ENCODE measurements at places on chromosomes 4 and X.

DNA sequence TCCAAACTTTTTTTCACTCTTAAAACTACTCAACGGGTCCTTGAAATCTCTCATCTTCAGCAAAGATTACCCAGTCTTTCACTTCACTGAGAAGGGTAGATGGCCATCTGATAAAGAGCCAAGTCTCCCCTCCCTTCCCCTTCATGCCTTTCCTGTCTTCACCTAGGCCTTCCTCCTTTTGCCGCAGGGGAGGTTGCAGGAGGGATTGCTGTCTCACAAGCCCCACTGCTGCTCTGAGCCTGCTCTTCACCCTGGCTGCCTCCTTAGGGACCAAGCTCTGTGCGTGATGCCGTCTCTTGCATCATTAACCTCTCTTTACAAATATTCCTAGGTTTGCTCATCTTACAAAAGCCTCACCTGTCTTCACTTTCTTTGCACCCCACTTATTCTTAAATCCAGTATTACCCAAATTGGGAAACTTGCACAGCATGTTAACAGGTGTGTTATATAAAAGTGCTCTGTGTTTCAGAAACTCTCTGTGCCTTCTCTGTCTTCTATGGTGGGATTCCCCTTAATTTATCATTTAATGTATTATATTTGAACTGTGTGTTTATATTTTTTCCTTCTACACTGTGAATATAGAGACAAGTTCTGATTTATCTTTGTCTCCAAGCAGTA is 3.8 kb downstream of the ZFX start:
- peak; percentile 4 for DNase-seq

DNA sequence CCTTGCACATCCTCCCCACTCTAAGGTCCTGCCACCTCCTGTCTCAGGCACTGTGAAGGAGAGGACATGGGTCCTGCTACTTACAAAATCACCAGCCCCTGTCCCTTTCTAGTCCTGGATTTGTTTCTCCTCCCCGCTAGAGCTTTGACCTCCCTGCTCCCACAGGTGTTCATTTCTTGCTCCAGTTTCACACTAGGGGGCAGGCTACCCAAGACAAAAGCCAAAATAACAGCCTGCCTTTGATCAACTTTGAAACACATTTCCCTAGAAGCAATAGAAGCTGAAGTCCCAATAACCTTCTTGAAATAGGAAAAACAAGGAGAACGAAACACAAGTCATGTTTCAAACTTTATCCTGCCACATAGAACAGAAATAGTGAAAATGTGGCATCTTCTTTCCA is 164.4 kb downstream of the QDPR start:
- DNase-seq: peak; percentile 26

DNA sequence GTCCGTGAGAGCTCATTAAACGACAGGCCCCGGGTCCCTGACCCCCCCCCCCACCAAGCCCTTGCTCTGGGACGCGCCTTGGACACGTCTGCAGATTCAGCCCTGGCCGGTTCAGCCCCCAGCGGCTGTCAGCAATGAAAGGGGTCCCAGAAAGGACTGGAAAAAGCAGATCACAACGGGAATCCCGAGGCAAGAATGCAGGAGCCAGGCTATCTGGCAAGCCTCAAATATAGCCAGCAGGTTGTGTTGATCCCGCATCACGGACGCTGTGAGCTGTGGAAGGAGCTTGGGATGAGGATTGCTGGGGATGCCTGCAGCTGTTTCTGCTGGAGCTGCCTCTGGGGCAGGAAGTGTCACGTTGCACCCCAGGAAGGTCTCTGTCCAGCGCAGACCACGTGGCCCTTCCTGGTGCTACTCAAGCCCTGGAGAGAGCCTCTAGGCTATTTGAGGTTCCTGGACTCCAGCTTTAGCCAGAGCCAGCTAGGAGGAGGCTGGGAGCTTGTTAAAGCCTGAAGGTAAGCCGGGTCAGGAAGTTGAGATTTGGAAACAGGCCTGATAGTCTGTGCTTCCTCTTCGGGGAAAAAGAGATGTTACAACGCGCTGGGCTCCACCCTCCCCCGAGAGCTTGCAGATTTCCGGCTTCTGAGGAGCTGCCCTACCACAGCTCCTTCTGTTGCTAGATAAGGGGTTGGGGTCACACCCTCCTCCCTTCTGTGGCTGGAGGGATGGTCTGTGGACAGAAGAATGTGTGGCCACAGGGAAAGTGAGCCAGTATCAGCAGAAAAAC is 19.3 kb upstream of the CSF2RA start:
- no peak for DNase-seq

DNA sequence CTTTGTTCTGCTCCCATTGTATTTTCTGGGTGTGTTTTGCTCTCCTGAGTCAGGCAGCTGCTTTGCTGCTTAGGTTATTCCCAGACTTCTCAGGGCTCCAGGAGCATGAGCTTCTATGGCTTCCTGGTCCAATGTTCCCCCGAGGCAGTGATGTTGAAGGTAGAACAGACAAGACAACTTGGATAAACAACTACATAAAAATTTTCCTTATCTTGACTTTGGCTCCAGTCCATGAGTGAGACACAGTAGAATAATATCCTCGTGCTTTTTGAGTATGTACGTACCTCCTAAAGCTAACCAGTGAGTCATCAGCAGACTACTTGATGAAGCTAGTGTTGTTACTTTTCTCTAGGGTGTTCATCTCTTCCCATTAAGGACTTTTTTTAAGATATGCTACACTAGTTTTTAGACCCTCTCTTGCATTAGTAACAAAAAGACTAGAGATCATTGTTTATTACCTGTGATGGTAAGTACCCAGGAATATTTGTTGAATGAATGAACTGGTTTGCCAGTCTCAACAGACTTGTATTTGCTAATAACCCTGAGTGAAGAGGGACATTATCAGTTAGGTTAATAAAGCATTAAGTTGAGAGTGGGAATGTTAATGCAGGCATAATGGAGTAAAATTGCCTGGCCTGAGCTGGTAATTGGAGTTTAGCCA is 131.9 kb downstream of the FHIP1A start:
- no peak for DNase-seq

DNA sequence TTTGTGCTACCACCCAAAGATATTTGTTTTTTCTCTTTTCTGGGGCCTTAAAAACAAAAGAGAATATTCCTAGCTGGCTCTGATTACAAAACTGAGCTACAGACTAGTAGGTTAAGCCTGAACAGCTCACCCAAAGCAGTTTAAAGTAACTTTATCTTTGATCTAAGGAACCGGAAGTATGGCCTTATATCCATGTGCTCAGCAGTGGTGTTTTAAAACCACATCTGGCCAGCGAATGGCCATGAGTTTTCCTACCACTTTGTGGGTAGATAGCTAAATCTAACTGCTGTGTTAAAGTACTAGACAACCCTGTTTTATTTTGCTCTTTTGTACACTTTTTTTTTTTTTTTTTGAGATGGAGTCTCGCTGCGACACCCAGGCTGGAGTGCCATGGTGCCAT is 24.6 kb downstream of the ADGRG4 start:
- DNase-seq: no peak

DNA sequence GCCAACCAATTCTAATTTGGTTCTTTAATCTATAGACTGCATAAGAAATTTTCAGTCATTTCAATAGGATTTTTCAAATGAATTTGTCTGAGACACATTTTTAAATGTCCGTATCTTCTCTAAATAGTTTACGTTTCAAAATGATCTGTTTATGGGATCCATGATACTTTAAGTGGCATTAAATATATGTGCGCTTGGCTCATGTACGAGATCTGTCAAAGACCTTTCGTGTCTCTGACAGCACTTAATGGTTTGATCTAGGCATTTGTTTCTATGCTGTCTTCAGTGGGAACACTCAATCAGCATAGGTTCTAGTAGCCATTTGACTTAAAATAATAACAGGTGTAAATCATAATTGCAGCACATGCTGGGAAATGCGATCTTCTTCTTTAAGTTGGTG is 731.0 kb downstream of the CENPC start:
- no peak for DNase-seq

DNA sequence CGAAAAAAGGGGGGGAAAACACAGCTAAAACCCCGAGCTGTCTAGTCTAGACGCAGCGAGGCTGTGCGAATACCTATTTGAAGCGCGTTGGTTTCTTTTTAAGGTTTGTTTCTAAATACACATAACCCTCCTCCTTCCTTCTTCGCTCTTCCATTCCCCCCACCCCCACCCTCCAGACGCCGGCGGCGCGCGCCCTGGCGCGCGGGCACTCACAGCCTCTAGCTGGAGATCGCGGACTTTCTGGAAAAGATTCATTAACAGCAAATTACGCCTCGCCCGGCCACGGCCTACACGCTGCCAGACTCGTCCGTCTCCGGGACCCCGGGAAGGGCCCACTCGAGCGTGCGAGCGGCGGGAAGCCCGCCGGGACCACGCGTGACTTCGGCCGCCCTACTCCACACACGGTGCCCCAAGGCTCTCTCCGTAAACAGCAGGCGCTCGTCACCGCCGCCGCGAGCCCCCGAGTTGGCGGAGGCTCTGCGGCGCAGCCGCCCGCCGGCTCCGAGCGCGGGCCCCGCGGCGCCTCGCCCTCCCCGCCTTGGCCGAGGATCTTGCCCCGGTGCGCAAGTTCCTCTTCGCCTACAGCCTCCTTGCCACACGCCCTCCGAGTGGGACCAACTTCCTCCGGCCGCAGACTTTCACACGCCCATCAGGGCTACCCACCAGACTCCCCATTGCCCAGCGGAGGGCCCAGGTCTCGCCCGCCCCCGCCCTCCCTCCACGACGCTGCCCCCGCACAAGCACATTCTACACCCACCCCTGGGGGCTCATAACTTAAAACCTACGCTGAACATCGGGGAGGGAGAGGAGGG is 2.0 kb downstream of the BCOR start:
- peak; percentile 61 for DNase-seq

DNA sequence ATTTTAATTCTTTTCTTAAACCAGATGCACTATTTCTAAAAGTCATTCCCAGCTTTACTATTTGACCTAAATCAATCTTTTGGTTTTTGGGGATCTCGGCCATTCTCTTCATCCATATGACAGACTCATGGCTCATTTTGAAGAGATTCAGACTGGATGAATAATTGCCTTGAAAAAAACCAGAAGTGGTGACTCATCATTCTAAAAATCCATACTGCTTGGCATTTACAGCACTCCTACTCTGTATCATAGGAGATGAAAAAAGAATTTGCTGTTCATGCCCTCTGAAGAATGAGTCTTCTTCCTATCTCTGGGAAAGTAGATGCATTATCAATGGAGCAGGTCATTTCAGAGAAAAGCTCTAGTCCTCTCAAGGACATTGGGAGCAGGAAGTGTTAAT is 220.5 kb upstream of the RPS6KA3 start:
- DNase-seq: no peak

DNA sequence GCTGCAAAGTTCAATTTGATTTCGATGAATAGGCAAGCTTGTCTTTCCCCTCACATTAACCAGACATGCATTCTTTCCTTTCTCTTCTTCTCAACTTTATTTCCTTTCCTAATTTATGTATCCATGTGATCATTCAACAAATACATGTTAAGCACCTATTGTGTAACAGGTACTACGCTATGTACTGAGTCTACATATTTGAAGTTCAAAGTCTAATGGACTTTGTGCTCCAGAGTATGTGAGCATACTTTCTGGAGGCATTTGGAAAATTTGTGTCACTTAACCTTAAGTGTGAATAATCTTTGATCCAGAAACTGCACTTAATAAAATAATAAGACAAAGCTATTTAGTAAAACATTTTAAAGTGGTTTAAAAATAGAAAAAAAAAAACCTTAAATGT is 675.3 kb upstream of the CT83 start:
- no peak for DNase-seq

DNA sequence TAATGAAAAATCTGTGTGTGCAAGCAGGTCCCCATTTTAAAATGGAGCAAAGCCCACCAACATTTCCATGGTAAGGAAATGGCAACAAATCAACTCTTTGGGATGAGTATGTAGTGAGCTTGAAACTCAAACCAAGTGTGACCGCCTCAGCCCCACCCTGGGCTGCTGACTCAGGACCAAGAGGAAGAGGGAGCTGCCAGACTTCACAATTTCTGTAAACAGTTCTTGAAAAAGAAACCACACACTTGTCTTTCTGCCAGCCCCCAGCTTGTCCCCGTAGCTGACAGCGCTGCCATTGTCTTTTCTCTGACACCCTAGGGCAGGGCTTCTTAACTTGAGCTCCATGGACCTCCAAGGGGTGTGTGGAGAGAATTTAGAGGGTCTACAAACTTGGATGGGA is 10.3 kb downstream of the RTL5 start:
- DNase-seq: peak; percentile 57

DNA sequence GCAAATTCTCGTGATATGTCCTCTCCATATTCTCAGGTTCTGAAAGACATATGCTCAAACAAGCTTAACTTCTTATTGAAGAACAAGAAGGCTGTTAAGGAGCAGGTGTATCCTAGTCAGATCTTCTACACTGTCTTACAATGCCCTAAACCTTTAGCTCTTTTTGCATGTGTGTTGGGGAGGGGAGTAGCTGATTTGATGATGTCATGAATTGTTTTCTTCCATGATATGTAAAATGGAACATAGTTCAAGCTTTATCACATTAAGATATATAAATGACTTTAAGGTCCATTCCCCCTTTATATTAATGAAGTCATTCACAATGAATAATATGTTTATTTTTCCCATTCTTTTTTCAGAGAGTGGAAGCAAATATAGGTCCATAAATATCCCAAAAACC is 332.5 kb upstream of the FAM241A start:
- DNase-seq: no peak

- no peak for DNase-seq
Measured at GRCh38 chr4:34200535-34200934, 2043.8 kb downstream of the ARAP2 start.

DNA sequence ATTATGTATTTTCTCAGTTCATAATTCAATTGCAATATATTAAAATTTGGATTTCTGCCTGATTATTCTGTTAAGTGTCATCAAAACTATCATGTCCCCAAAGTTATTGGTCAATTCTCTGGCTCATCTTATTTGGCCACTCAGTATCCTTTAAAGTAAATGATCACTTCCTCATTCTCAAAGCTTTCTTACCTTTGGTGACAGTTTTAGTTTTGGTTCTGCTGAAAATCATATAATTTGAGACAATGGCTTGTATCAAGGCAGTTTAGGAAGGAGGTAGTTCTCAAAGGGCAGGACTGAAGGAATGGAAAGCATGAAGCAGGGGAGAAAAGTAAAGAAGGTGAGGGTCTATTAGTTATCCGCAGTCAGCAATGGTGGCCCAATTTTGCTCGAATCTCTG is 1832.1 kb downstream of the ARAP2 start:
- no peak for DNase-seq

DNA sequence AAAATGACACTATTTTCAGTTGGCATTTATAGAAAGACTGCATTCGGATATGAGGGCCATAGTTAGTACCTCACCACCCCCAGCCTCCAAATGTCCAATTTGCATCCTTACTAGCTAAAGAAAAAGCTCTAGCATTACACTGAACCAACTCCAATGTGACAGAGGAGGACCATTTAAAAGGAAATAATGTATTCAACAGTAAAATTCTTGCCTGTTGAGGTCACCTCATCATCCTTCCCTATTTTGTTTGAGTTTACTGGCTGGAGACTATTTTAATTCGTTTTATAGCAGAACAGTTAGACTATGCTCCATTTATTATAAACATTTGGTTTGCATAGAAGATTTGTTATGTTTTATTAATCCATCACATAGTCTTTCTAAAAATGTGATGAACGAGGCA is 88.2 kb upstream of the PPARGC1A start:
- no peak for DNase-seq

DNA sequence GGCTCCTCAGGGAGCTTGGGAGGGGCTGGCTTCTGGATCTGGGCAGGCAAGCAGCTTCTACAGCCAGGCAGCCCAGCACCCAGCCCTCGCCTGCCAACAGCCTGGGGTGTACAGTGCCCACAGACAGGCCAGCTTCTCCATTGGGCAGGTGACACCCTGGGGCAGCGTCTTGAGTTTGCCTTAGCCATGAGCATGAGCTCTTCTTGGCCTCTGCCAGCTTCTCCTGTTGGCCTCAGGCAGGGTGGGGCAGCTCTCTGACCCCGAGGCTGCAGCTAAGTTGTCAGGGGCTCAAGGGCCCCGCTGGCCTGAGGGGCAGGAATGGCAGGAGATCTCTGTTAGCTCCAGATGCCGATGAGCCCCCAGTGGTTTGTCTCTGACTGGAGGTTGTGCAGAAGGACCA is 7.8 kb upstream of the CNGA2 start:
- no peak for DNase-seq

Data from erythroblast (primary cell).